Muscle of leg (tissue), 16 donors: ENCODE measurements at places on chromosomes 2 and 18. TPM values are rescaled to one million over a fixed set of nuclear protein-coding genes. Genes with fewer than 3 reads are reported as not detected.
A peak's percentile ranks its signal among the peaks of the same experiment; 100 is the strongest.

Gene CCDC93
- total RNA-seq: 21.4 TPM

DNA sequence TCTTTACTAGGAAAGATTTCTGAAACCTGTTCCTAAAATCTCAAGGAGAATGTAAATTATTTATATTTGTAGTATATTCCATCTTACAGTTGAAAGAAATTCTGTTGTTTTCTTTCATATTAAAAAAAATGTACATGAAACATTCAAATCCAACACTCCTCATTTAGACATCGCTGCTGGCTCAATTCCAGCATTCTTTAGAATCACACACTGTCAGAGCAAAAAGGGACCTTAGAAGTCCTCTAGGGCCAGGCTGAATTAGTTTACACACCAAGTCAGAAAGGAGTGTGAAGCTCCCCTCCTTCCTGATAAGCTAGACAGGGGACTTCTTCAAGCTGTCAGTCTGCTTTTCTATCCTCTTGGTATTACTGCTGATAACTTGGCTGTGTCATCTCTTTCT lies 158.6 kb upstream of the LTBP1 start:
- no peak for DNase-seq

DNA sequence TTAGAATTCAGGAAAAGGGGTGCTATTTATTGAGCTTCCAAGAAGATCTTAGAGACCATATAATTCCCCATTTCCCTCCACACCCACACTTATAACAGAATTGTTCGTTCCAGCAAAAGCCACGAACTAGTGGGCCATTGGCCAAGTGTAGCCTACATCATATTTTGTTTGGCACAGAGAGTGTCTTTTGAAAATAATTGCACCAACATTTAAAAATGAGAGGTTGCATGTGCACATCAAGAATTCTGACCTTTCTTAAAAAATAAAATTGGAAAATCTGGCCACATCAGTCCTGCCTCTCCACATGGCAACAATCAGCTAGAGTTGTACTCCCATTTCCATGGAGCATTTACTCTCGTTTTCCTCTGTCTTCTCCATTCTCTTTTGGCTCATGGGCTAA lies 655.5 kb upstream of the FANCL start:
- DNase-seq: peak; percentile 62

DNA sequence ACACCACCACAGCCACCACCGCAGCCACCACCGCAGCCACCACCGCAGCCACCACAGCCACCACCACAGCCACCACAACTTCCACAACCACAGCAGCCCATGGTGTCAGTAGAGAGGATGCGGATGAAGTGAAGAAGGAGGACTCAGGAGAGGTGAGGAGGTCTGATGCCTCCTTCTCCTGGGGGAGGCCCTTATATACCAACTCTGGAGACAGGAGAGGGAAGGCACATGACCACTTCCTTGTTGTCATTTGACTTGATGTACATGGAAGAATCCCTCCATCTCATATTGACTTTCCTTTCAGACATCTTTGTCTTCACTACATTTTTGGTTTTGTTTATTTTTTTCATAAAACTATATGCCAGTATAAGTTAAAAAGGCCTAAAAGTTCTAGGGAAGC lies at the start of gene SCYGR3:
Gene SCYGR3, minus strand, starts transcription at position 101 of the 400 bp plus-strand sequence. Its CDS starts 0 bp downstream, at position 101.
- no peak for DNase-seq

Gene PPM1B
- total RNA-seq: 19.9 TPM

DNA sequence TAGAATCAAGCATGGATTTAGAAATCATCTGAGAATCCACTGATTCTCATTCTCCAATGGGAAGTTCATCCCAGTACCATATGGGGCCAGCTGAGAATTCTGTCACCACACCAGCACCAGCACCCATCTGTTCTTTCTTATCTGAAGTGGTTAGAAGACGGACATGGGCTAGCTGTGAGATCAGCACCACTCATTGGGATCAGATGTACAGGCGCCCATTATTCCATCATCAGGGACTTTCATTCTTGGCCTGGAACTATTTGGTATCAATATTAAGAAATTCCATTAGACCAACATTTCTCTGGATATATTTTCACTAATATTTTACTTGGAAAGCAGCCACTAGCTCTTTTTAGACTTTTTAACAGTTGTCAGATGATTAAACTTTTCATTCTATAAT lies 185.9 kb upstream of the LINC00305 start:
- no peak for DNase-seq

DNA sequence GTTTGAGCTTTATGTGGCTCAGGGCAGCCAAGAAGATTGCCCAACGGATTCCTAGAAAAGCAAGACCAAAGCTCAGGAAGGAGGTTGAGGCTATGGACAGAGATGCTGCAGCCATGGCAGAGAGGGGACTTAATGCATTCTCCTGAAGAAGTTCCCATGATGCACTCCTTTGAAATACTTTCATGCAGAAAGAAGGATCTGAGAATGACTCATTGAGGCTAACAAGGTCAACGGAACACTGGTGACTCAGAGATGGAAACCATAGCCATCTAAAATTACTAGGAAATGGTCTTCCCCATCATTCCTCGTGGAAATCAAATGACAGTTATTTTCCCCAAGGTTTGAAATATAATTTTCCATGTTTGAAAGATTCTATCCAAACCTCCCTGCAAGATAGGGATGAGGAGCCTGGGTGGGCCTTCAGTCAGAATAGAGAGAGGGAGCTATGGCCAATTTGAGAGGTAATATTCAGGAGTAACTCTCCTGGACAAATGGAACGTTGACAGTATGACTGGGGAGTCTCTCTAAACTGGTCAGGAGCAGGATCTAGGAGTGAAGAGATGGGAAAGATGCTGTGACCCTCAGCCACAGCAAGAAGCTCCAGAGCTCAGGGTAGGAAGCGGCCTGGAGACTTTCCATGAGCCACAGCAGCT lies 63.0 kb downstream of the REEP1 start:
- no peak for DNase-seq

DNA sequence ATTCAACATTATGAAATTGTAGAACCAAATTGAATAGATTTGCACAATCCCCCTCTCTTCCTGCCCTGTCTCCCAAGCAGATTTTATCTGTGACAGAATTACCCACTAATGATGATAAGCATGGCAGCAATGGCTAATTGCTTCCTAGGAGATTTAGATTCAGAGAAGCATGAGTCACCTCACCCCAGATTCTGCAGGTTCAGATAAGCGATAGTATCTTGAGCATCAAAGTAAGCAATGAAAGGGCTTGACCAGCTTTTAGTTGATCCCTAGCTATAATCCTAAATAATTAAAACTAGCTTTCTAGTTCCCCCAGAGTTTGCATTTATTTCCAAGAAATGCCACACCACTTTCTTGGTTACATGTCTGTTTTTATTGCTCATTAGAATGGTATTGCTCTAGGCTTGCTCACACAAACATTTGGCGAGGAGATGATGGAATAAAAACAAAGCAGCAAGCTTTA lies 204.3 kb downstream of the GULP1 start:
- no peak for DNase-seq

DNA sequence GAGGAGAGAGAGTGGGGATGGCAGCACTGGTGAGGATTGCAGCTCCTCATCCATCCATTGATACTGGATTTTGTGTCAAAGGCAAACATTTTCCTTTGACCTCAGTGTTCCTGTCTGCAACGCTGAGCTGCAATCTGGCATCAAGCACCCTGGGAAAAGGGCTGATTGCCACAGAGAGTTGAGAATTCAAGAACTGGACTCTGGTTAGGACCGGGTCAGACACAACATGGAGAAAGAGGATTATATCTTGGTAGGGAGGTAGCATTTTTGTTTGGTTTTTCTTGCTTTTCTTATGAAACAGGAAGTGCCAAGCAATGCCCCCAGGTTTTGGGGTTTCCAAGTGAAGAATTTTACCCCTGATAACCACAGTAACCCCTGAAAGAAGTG lies 81.9 kb upstream of the PKDCC start:
- peak; percentile 56 for DNase-seq

DNA sequence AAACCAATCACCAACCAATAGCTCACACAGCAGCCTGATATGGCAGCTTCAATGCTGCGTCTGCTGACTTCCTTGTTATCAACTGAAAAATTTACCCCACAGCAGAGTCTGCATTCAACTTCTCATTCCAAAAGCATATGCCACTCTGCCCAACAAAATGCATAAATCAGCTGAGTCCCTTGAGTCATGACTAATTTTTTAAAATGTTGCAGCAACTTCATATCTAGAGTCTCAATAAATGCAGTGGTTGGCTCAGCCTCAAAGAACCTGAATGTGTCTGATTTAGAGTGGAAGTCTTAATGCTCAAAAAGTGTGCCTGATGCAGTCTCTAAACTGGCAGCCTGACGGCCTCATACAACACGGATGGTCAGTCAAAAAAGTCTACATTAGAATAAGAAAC lies 46.5 kb downstream of the FARSB start:
- no peak for DNase-seq

DNA sequence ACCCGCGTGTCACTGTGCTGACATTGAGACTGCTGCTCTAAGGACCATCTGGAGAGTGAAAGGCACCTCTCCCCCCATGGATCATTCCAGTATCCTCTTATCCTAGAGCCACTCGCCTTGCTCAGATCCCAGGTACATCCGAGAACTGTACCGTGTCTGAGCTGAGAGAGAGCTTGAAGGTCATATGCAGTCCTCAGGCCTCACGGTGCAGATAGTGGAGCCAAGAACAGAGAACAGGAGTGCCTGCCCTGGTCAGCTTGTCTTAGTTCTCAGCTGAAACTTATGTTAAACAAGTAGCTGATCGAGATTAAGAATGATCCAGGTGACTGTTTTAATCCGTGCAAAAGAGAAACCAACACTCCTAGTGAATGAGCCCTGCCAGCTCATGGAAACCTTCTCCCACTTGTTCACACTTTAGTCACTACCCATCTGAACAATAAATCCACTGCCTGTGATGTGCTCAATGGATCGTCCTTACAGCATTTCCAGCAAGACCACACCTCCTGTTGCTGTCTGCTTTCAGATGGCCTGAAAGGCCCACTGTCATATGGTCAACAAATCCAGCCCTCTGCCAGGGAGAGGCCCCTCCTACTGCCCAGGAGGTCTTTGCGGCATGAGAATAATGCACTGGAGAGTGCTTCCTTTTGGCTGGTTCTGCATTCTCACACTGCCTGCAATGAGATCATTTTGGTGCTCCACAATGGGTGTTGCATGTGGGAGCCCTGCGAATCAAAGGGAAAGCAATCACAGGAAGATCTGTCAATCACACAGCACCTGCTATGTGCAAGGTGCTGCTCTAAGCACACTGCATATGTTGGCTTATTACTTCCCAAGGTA lies 43.7 kb upstream of the APCDD1 start:
- DNase-seq: no peak

DNA sequence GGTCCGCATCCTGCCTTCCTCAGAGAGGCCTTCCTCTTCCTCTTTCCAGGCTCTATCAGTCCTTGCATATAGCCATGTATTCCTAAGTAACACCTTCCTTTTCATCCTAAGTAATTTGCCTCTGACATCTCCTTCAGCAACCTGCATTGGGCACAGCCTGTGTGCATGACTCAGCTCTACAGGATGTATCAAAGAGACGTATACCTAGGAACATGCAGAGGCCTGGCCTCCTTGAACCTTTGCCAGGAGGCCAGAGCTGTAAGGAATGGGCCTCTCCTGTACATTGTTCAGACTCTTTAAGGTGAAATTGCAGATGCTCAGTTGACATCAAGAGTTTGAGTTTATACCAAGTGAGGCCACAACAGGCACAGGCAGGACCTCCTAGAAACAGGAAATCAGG lies 76.0 kb upstream of the CELF4 start:
- DNase-seq: no peak

Gene BOLL
- total RNA-seq: 0.62 TPM

GRCh38 chr18:13271302-13271911 lies 52.8 kb downstream of the LDLRAD4 start:
- no peak for DNase-seq

- no peak for DNase-seq
These were observed 220.5 kb upstream of the ID2 start for GRCh38 chr2:8461341-8461740.

GRCh38 chr18:63376538-63376937 lies 9.5 kb upstream of the KDSR start:
- DNase-seq: no peak

DNA sequence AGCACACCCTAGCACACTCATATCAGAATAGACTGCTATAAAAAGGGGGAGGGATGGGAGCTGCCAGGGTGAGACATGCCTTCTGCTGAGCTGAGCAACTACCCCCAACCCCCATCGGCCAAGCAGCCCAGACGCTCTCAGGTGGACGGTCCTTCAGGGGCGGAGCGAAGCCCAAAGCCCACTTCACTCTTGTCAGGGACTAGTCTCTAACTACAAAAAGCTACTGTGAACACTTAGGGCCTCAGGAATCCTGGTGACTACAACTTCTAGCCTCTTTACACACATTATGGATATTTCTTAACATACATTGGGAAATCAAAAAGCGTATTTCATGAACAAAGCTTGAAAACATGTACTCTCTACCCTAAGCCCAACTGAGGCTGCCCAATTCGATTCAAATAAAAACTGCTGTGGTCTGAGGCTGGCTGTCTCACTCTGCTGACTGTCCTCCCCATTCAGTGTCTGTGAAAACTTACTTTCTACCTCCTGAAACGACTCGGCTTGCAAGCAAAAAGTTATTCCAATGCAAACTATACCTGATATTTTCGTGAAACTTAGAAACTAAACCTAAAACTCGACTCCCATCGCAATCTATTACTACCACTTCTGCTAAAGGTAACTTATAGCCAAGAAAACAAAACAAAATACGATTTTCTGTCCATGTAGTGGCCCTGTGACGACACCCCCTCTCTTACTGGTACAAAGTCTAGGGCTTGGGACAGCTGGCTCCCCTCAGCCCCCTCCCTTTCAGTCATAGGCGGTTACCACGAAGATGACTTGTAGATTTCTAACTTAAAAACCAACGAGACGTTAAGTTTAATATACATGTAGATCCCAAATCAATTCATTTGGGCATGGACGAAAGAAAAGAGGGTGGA lies 1.2 kb downstream of the SERTAD2 start:
- peak; percentile 65 for DNase-seq

- no peak for DNase-seq
These were observed 73.4 kb downstream of the ZNF516 start for GRCh38 chr18:76421685-76422078.

- no peak for DNase-seq
These were observed 501.4 kb downstream of the FBXO15 start for GRCh38 chr18:73646196-73646595.

- DNase-seq: no peak
These were observed 36.4 kb upstream of the ZCCHC2 start for GRCh38 chr18:62486290-62486964.

DNA sequence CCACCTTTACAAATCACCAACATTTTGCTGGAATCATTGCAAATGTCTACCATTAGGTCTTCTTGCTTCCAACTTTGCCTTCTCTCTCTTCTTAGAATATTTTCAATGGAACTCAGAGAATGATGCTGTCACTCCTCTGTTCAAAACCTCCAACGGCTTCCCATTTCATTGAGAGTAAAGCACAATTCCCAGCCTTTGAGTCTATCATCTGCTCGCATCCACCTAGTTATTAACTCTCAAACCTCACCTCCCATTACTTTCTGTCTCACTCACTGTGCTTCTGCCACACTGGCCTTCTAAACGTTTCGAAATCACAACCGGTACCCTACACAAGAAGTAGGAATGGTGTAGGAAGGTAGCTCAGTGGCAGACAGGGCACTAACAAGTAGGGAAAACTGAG lies 40.0 kb downstream of the ROCK2 start:
- DNase-seq: no peak

Gene SMYD1
- total RNA-seq: 169 TPM

- DNase-seq: peak; percentile 14
These were observed 238.9 kb downstream of the XIRP2 start for GRCh38 chr2:167127135-167127534.
